ENCODE measurements at places on chromosomes 6 and 20. TPM values are rescaled to one million over a fixed set of nuclear protein-coding genes. Genes with fewer than 3 reads are reported as not detected.
A peak's percentile ranks its signal among the peaks of the same experiment; 100 is the strongest.

The TPD52L1 gene
- total RNA-seq, result 188 TPM

The GHRH gene
- not detected for total RNA-seq

The RPP21 gene
- 34.7 TPM for total RNA-seq

The SH3BGRL2 gene
- total RNA-seq, result 10.7 TPM

The COL21A1 gene
- total RNA-seq, result not detected

The NDRG3 gene
- 34.5 TPM for total RNA-seq

The MROH8 gene
- total RNA-seq, result 1.2 TPM

The SPTLC3 gene
- total RNA-seq, result 4.2 TPM

The HLA-DOA gene
- total RNA-seq, result 0.55 TPM

The COMMD7 gene
- 19.9 TPM for total RNA-seq

DNA sequence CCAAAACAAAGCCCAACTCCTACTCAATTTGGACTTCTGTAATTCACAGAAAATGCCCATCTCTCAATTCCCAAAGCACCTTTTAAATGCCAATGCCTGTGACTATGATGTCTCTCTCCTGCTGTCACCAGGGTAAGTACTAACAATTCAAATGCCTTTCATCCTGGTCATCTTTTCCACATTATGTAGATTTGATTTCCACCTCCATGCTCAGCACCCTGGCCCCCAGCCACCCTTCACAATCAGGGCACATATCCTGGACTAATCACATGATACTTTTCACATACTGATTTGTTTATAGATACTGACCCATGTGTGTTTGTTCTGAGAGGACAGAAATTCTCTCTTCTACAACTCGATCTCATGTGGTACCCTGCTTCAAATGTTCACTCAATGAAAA is 236.3 kb downstream of the PTPRK start:
- peak; percentile 14 for DNase-seq

DNA sequence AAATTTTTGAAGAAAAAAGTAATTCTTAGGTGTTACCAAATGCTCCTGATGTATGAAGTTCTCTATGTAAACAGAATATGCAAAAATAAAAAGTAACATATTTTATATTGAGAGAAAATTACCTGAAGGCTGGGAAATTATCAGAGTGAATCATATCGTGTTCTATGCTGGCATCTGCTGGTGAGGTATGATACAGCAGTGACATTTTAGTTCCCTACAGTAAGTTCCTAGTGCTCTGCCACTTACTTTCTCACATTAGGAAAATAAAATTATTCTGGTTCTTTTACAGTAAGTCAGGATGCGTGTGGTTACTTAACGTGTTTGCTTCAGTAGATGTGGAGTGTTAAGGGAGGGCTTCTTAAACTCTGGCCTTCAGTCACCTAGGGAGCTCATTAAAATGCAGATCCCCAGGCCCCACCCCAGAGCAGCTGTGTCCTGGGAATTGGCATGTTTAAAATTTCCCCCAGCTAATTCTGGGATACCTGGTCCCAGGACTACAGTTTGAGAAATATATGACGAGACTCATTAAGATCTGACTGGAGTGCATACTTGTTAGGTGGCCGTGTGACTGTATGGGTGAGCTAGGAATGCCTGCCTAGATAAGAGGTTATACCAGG is 3.2 kb downstream of the ACTR5 start:
- DNase-seq, result peak; percentile 51

- DNase-seq, result no peak
Measured at GRCh38 chr20:52461582-52461981, 270.0 kb upstream of the ZFP64 start.

GRCh38 chr6:168277274-168277669 is 42.3 kb downstream of the DACT2 start:
- no peak for DNase-seq

DNA sequence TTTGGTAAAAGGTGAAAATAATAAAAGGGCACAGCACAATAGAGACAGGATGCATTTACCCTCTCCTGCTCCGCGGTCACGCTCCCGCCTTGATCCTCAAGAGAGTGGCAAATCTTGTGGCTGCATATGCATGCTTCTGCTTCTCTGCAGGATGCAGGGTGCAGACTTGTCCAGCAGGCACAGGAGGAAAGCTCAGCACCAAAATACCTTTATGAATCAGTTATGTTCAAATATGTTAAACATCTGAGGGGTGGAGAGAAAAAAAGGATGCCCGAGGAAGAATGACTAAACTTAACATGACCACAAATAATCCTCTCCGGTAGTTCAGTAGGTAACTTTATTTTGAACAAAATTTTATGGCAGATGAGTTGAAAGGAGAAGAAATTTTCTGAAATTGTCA is 366.1 kb upstream of the SOX4 start:
- peak; percentile 24 for DNase-seq

- no peak for DNase-seq
Measured at GRCh38 chr20:48159145-48160008, 374.1 kb upstream of the SULF2 start.

DNA sequence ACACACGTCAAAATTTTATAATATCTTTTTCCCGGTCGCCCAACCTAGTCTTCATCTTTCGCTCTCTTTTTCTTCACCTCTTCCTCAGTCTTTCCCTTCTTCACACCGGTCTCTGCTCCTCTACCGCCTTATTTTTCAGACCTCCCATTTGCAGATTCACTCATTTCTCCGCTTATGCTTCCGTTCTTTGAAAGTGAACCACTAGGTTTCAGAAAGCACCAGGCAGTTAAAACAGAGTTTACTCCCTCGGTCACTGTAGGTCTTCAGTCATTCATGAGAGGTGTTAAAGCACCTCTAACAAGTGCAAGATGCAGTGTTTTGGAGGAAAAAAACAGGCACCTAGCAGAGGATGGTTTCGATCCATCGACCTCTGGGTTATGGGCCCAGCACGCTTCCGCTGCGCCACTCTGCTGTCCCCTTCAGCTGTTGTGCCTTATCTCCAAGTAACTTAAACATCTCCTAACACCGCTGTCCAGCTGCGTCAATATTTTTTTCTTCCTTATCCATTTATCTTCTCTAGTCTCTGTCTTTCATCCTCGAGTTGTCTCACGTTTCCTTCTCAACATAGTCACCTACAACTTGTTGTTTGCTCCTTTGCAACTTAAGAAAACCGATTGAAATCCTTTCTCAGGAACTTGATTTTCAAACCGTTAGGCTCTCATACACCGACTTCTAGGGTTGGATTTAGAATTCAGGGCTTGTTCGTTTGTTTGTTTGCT is 119.7 kb upstream of the ZNF184 start:
- DNase-seq, result peak; percentile 61

GRCh38 chr6:121971931-121972335 is 427.5 kb upstream of the HSF2 start:
- peak; percentile 25 for DNase-seq

DNA sequence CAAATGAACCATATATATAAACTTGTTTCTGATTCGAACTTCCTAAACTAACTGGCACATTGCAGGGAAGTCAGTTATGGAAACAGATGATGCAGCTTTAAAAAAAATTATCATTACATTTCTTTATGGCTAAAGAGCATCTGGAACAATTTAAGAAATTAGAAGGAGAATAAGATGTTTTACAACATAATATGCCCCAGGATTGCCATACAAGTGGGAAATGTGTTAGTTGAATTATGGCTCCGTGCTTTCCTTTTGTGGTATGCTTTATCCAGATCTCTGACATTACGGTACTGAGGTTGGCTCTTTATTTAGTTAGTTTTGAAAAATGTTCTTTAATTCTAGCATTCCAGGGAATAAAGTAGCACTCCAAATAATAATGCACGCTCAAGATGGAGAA is 343.0 kb upstream of the ZFP64 start:
- no peak for DNase-seq

DNA sequence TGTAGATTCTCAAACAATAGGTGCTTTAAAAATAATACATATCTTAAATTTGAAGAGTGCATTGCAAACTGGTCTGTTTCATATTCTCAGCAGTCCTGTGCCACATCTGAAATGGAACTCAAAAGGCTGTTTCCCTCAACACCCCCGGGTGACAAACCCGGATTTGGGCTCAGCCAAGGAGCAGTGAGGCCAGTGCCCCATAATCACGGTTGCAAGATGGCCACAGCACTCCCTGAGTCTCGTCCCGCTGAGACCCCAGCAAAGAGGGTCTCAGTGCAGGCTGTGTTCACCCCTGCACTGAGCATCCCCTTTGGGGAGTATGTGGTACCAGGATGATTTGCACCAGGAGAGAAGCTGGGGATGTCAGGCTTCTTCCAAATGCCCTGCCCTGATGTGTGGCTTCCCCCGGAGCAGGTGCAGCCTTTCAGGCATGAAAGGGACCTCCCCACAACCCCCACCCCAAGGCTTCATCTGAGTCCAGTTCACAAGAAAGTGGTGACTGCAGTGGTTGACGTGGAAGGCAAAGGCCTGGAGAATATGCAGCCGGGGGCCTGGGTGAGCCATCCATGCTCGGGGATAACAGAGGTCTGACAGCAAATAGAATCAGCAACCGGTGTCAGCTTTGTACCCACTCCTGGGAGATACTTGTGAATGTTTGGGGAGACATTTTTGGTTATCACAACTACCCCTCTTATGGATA is 202.9 kb downstream of the SYNDIG1 start:
- DNase-seq, result no peak

- peak; percentile 95 for DNase-seq
Measured at GRCh38 chr6:132205946-132206345, 195.3 kb downstream of the MOXD1 start.

DNA sequence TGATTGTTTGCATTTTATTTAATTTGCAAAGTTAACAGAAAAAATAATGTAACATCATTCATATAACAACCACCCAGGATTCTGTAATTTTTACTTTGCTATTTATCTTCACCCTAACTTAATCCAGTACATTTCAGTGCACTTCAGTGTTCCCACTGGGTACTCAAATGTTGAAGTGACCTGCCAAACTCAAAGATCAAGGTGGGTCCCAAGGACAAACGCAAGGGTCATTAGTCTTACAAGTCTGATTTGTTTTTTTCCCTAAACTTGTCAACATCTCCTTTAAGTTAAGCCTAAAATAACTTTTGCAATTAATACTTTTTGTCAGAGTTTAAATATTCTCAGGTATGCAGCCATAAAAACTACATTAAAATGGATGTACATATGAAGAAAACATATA is 53.0 kb downstream of the MOXD1 start:
- no peak for DNase-seq

GRCh38 chr6:43149265-43149664 is 21.8 kb upstream of the SRF start:
- DNase-seq, result no peak

DNA sequence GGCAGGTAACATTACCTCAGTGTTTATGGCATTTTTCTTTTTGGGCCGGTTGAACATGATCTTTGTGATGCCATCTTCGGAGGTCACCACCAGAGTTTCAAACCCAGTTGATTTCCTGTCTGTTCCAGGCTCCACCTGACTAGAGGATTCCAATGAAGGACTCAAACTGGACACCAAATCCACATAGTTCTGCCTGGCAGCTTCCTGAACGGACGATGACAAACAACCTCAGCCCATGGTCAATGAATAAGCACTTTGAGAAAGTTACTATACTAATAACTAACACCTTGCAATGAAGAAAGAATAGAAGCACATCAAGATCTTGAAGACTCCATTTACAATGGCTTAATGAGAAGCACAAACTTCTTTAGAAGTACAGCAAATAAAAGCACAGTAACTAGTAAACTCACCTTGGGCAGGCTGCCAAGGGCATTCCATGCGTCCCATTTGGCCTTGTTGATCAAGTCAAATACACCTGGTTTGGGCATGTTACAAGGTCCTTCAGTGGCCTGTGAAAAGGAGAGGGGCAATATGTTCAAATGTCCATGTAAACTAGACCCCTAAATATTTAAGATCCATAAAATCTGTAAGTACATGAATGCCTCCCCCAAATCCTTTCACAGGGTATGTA is 4.9 kb downstream of the ECI2 start:
- peak; percentile 46 for DNase-seq

GRCh38 chr6:35506536-35506935 is 6.2 kb downstream of the TULP1 start:
- no peak for DNase-seq

- peak; percentile 57 for DNase-seq
Measured at GRCh38 chr6:122610690-122611455, 668 bp downstream of the PKIB start.

DNA sequence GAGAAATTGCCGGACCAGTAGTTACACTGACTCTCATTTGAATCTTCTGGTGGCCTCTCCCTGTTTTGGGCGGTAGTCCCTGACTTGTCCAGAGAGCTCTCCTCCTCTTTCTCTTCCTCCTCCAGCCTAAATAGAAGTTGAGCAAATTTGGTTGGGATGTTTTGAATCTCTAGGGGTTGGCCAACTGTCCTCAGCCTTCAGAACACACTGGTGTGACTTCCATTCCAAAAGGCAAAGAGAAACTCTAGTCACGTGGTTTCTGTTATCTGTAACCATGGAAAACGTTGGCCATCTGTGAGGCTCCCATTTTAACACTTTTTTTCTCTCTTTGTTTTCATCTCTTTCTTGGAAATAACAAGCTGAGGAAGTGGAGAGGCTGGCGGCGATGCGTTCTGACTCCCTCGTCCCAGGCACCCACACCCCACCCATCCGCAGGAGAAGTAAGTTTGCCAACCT is 275.3 kb downstream of the TBC1D7 start:
- DNase-seq, result no peak

DNA sequence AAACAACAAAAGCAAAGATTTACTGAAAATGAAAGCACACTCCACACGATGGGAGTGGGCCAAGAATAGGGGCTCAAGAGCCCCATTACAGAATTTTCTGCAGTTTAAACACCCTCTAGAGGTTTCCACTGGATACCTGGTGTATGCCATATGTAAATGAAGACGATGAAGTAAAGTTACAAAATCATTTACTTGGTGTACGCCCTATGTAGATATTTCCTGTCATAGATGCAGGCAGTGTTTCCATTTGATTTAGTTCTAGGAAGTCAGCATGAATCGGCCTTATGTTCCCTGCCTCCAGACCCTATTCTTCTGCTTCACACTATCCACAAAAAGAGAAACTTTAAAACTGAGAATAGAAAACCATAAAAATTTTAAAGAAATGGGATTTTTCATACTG is 404.4 kb upstream of the GJE1 start:
- DNase-seq, result peak; percentile 1

DNA sequence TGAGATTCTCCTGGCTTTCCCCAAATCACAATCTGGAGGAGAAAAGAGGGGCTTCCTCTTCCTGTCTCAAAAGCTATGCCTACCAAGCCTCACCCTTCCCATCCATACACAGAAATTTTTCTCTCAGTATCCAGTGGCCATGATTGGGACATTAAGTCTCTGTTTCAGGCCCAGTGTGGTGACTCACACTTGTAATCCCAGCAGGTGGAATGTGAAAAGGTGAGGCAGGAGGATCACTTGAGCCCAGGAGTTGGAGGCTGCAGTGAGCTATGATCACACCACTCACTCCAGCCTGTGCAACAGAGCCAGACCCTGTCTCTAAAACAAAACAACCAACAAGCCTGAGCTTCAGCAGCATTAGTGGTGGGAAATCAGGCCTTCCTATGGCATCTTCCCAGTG is 210.0 kb downstream of the OGFRL1 start:
- DNase-seq, result peak; percentile 51

GRCh38 chr6:15358579-15359327 is 112.9 kb downstream of the JARID2 start:
- DNase-seq, result peak; percentile 88

Measured in renal cortical epithelial cell (primary cell).